ENCODE measurements at places on chromosomes 2 and 18.

GRCh38 chr2:104597942-104598341 lies 256.0 kb upstream of the POU3F3 start:
- no peak for DNase-seq

GRCh38 chr2:103179798-103180197 lies 418.0 kb downstream of the TMEM182 start:
- no peak for DNase-seq

DNA sequence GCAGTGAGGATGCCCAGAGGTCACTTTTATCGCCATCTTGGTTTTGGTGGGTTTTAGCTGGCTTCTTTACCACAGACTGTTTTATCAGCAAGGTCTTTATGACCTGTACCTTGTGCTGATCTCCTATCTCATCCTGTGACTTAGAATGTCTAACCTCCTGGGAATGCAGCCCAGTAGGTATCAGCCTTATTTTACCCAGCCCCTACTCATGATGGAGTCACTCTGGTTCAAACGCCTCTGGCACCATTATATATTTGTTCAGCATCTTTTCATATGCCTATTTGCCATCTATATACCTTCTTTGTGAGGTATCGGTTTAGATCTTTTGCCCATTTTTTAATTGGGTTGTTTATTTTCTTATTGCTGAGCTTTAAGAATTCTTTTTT lies 7.2 kb upstream of the CCNT2 start:
- DNase-seq = no peak

- DNase-seq = peak; percentile 7
Measured at GRCh38 chr18:73509460-73509859, 638.2 kb downstream of the FBXO15 start.

DNA sequence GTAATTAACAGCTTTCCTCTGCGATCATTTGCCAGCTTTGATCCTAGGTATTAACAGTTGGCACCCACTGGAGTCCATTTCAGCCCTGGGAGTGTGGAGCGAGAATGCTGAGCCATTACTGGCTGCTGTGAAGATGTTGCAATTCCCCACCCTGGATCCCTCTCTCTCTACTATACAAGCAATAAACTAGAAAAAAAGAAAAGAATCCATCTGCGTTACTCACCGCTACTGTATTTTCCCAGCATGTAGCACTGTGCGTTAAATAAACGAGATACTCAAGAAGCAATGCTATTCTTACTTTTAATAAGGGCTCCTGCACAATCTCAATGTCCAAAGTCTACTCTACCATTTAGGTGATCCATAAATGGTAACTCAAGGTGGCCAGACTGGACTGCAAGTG lies 8.5 kb downstream of the RTTN start:
- no peak for DNase-seq

DNA sequence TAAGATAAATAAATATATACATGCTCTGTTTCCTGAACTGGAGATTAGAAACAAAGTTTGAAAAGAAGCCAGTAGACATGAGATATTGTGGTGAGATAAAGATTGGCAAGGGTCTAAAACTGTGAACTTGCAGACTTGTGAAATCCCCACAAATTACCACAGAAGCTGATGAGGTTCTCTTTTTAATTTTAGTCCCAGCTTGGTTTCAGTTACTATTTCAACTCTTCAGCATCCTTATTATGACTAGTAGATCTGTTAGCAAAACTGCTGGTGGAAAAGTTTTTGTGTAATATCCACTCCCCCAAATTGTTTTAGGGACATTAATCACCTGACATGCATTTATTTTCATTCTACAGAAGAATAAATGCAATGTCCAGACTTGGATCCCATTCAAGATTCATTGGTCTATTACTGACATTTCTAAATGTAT lies 20.8 kb downstream of the RASGRP3 start:
- peak; percentile 26 for DNase-seq

DNA sequence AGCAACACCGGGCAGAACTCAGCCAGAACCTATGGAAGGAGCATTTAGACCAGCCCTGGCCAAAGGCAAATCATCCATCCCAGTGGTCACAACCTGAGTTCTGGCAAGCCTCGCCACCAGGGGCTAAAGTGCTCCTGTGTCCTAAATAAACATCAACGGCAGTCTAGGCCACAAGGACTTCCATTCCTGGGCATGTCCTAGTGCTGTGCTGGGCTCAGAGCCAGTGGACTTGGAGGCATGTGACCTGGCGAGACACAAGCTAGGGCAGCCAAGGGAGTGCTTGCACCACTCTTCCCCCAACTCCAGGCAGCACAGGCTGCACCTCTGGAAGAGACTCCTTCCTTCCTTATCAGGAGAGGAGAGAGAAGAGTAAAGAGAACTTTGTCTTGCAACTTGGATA lies 69.0 kb downstream of the ST6GAL2 start:
- DNase-seq = no peak

Measured in fibroblast of pulmonary artery (primary cell).